ENCODE measurements at places on chromosomes 16 and 17.

GRCh38 chr17:45940293-45940692, 45.9 kb downstream of the MAPT start:
- DNase-seq, result no peak

DNA sequence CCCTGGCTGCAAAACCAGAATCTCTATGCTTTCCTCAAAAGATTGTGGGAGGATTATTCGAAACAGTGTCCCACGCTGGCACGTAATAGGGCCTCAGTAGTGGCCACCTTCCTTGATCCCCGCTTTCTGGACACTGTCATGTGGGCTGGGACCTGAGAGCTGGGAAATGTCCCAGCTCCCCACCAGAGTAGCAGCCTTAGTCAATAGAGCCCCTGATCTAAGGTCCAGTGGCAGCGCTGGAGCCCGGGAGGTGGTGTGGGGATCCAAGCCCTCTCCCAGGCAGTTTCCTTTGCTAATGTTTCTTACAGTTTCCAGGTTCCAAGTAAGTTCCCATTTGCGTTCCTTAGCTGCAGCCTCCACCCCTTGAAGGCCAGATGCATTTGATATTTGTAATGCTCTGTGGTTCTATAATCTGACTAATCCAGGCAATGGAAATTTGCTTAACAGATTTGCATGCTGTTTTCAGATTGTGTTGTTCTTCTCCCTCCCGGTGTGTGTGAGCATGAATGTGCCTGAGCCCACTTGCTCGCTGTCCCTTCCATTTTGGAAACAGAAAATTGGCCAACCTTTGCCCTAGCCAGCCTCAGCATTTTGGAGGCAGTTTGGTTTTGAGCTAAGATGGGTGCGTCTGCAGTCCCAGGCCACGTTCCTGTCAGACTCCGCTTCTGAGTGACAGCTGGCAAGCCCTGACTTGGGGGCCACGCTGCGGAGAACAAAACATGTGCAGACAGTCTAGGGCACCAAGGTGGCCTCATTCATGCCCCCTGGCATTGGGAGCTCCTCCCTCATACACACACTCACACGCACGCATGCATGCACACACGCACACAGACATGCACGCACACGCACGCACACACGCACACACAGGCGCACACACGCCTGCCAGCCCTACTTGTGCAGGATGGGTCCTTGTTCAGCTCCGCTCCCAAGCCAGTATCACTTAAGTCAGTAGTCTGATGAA, 69.4 kb downstream of the CCDC182 start:
- DNase-seq, result no peak

DNA sequence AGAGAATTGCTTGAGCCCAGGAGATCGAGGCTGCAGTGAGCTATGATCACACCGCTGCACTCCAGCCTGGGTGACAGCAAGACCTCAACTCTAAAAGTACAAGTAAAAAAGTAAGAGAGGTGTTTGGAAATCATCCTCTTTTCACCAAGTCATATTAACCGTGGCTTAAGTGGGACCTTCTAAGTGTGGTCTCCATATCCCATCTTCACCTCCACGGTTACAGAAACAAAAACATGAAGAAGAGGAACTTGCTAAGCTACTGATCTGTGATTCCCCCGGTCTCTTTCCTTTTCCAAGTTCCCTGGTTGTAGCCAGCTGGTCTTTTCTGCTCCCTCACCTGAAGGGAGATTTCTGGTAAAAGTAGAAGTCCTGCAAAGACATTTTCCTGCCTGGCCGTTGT, 389.4 kb downstream of the CPPED1 start:
- DNase-seq, result no peak

- no peak for DNase-seq
These were observed 33.3 kb upstream of the DYNLRB2 start for GRCh38 chr16:80507538-80507937.

GRCh38 chr16:1279081-1279944, 23.4 kb downstream of the TPSD1 start:
- DNase-seq, result no peak

DNA sequence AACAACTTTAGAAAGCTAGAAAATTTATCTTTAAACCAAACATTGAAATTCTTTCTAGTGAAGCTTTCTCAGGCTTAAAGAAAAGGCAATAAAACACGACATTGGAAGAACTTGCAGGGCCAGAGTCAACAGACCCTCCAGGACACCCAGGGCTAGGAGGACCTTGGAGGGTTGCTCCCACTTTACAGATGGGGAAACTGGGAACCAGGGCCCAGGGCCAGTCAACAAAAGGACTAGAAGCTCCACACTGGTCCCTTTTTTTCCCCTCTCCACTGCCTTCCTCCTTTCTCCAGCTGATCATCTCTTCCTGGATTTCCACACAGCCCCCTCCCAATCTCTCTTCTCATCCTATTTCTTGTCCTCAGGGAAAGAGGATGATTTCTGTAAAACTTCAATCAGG, 307.7 kb upstream of the CDH5 start:
- DNase-seq, result no peak

DNA sequence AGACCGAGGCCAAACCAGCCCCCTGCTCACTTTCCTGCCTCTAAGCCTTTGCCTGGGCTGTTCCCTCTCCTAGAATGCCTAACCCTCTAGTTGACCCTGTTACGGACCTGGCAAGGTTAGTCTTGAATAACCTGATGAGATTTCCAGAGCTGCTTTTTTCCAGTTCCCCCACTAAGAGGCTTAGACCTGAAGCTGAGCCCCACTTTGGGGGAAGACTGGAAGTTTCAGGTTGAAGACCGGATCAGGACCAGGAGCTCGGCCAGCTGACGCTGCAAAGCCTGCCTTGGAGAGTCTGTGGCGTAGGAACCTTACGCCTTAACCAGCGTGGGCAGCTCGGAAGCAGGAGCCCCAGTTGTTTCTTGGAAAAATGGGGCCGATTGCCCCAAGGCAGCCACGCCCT, 129.8 kb downstream of the OR1D5 start:
- DNase-seq, result no peak

DNA sequence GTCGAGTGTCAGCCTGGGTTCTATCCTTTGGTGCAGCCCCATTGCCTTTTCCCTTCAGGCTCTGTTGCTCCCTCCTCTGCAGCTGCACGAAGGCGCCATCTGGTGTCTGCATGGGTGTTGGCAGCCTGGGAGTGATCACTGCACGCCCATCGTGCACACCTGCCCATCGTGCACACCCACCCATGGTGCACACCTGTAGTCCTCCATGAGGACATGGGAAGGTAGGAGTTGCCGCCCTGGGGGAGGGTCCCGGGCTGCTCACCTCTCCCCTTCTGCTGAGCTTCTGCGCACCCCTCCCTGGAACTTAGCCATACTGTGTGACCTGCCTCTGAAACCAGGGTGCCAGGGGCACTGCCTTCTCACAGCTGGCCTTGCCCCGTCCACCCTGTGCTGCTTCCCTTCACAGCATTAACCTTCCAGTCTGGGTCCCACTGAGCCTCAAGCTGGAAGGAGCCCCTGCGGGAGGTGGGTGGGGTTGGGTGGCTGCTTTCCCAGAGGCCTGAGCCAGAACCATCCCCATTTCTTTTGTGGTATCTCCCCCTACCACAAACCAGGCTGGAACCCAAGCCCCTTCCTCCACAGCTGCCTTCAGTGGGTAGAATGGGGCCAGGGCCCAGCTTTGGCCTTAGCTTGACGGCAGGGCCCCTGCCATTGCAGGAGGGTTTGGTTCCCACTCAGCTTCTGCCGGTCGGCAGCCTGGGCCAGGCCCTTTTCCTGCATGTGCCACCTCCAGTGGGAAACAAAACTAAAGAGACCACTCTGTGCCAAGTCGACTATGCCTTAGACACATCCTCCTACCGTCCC, 2.9 kb downstream of the CTRL start:
- no peak for DNase-seq

DNA sequence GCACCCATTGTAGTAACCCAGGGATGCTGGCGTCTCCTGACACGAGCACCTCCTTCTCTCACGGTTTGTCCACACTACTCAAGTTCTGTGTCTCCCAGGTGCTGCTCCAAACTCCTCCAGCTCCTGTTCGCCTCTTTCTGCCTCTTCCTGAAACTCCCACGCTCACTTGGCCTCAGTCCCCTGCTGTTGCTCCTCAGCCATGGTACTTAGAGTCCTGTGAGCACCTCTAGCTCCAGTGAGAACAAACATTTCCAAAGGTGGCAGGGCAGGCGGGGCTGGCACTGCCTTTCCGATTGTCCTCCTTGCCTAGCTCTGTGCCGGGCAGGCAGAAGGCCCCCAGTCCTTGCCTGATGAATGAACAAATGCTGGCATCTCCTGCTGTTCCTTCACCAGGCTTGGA, 146.1 kb downstream of the SDK2 start:
- DNase-seq, result no peak

- DNase-seq, result no peak
These were observed 4.2 kb downstream of the HID1 start for GRCh38 chr17:74968361-74968780.

- DNase-seq, result no peak
These were observed 23.8 kb downstream of the TMEM92 start for GRCh38 chr17:50298018-50298417.

DNA sequence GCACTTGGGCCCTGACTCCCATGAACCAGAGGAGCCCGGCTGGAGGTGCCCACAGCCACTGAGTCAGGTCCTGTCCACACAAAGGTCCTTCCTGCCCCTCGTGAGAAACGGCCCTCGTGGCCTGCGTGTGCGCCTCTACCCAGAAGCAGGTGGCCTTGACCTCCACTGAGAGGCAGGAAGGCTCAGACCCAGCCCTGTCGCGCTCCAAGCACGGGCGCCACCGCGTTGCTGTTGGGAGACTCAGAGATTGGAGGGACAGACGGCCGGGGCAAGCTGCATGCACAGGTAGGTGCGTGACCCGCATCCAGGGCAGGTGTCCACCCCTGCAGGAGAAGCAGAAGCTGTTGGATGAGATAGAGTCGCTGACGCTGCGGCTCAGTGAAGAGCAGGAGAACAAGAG, 8.1 kb upstream of the CAPN15 start:
- no peak for DNase-seq

GRCh38 chr17:80791758-80792284, 199.8 kb upstream of the CHMP6 start:
- DNase-seq, result peak; percentile 90

GRCh38 chr17:19410091-19410490, 941 bp upstream of the RNF112 start:
- DNase-seq, result no peak

GRCh38 chr16:58670177-58670576, 14.4 kb downstream of the SLC38A7 start:
- no peak for DNase-seq

- no peak for DNase-seq
These were observed 35.4 kb downstream of the SLC6A4 start for GRCh38 chr17:30200106-30200505.

- no peak for DNase-seq
These were observed 19.6 kb downstream of the SCGB1C2 start for GRCh38 chr17:156946-157345.

DNA sequence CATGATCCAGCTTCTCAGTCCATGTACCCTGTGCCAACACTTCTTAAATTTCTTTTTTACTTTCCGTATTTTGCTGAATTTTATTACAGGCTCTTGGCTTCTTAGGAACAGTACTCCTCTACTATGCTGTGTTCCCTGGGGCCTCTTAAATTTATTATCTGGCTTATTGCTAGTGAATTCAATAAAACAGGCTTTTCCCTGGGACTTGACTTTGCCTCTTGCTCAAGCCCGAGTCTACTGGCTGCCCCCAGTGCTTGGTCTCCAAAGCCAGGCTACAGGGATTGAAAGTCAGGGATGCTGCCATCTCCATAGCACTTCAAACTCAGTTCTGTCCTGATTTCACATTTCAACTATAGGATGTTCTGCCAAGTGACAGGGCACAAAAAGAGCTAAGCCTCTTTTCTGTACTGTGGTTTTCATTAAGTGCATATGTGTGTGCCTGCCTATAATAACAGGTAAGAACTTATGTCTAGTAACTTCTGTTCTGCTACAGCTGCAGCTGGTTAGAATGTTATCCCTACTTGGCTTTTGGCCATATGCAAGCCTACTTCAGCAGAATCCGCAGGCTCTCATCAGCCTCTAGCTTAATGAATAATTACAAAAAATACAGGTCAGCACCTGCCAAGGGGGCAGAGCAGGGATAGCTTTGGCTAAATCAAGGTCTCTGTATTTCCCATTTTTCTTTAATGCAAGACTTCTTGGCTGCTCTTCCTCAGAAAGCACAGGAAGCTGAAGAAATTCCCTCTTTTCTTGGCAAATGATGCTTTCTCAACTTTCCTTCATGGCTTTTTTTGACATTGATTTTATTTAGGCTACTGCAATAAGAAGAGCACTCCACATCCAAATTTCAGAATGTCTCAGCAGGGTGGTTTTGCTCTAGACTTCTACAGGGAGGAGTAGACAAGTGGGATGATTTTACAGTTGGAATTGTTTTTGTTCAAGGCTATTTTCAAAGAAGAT, 8.2 kb downstream of the FAM20A start:
- no peak for DNase-seq

DNA sequence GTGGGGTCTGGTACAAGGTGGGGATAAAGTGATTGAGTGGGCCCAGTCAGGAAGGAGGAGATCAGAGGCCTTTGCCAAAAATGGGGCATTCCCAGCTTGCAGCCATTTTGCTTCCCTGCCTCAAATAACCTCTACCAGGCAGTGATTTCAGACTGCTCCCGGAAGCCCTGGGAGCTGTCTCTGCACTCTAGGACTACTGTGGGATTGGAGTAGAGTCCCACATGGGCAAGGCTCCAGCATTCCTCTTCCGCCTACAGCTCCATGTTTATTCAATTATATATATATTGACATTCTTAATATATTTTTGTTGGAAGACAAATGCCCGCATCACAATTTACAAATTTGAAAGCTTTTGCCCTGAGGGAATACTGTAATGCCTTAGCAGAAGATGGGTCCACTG, 13.5 kb downstream of the SUPT6H start:
- peak; percentile 6 for DNase-seq

DNA sequence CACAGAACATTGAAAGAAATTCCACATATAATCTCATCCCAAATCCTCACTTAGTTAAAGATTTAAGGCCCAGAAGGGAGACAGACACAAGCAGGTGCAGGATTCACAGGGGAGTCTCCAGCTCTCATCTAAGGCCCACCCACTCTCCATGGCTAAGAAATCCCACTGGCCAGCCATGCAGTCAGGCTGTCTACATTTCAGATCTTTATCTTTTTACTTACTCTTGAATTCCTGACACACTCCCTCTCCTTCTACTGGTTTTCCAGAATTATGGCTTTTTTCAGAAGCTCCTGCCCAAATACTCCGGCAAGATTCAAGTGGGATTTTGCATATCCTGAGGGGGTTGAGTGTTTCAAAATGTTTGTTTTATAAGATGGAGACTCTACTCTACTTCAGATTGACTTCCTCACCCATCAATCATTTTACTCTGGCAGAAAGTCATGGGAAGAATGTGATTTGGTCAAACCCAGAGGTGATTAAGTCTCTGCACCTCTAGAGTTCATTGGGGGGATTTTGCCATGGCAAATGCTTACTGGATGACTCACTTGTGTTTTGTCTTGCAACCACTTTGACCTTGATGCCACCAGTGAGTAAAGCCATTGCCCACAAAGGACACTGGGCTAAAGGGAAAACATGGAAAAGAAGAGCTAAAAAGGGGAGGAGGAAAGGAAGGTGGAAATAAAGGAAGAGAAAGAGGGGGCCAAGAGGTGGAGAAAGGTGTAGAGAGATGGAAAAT, 688.8 kb upstream of the SALL1 start:
- DNase-seq, result no peak

GRCh38 chr16:67842509-67843342, 606 bp downstream of the THAP11 start:
- DNase-seq, result no peak

GRCh38 chr16:49281843-49282642, 405 bp upstream of the CBLN1 start:
- DNase-seq, result no peak

All from non-pigmented ciliary epithelial cell (primary cell).